ENCODE measurements at places on chromosomes 7 and 10.

DNA sequence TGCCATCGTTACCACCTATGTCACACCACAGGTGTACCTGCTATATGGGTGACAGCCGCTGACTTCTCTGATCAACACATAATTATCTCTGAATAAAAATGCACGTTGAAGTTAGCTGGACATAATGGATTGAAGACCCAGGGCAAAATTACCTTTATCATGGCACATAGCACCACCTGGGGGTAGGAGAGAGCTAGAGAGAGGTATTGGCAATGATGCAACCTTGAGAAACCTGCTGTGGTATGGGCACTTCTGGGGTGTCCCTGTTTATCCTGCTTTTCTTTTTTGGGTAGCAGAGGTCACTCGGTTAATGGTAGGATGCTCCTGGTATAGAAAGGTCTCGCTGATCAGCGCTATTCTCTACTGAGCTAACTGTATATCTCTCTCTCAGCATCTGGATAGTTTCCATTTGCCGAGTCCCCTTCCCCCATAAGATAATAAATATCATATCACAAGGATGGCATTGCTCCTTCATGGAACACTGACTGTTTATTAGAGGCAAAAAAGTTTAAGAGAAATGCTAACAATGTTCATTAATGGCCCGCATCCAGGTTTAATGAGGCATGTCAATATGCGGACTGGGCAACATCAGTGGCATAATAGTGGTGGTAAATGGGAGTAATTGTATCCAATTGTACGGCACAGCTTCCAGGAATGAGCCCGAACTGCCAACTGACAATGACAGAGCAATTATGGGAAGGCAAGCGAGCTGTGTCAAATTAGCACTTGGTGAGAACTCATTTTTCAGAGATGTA lies 323.1 kb downstream of the TFEC start:
- DNase-seq: peak; percentile 15

DNA sequence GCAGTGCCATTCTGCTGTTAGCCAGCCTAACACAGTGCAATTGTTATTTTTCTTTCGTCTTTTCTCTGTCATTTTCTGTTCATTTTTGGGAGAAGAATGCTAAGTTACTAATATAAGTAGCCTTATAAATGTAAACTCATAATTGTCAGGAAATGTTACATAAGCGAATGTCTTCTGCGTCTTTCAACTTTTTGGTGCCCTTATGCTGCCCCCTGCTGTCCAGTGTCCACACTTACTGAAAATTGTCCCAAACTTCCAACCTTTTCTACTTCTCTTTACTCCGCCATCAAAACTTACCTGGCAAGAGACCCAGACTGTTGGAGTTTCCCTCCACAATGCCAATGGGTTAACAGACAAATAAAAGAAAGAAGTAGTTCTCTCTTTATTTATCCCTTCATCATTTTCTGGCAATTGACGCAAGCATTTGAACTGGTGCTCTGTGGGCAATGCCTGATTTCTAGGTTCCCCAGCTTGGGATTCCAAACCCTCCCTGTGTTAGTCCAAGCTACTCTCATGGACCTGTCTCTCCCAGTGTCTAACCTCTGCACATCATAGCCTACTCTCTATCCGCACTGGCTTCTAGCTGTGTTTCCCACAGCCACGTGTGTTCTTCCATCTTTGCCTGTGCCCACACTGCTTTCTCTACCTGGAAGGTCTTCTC lies 21.0 kb upstream of the EPC1 start:
- peak; percentile 88 for DNase-seq

GRCh38 chr7:16841681-16842080 lies 36.9 kb upstream of the AGR2 start:
- DNase-seq: no peak

- no peak for DNase-seq
Measured at GRCh38 chr7:20795361-20795760, 8.7 kb upstream of the SP8 start.

DNA sequence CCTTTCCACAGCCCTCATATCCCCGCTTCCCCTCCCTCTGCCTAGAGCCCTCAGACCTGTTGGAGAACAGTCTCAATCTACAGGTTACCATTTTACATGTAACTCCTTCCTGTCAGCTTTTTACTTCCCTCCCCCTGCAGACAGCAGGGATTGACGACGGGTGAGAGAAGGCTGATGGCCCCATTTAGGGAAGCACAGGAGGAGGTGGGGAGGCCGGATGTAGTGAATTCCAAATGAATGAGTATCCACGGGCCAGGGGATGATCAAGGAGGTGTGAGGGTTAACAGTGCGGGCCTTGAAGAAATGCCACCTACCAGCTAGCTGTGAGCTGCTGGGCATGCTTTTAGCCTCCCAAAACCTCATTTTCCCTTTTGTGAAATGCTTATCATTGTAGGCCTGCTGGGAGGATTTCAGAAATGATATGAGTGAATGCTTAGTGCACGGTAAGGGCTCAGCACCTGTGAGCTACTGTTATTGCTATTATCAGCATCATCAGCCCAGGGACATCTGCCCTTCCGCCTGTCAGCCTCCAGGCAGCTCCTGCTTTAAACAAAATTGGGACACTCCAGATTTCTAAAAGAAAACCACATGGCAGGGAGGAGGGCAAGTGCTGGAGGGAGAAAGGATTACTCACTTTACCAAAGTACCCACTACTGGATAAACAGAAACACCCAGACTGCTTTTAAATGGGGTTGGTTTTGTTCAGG lies 6.5 kb upstream of the NANOS1 start:
- DNase-seq: no peak

Measured in hematopoietic multipotent progenitor cell treated with erythropoietin and hydrocortisone succinate and interleukin-3 and kit ligand, for 6 days (in vitro differentiated cells).